GM23338 (cell line): ENCODE measurements at places on chromosomes 7 and 10. TPM values are rescaled to one million over a fixed set of nuclear protein-coding genes. Genes with fewer than 3 reads are reported as not detected.

The ERVW-1 gene
- total RNA-seq = 0.07 TPM in 1 of 2 replicates, not detected in the other

The PSD gene
- total RNA-seq = 4.0 and 6.8 TPM in 2 replicates

GRCh38 chr10:104456802-104457542, 103.3 kb downstream of the CFAP58 start:
- no peak overlapping the region for H3K27ac ChIP-seq
- H3K4me1 ChIP-seq = no peaks in the 10 kb centered on the region
- DNase-seq = no peak
- no peaks in the 10 kb centered on the region for H3K27me3 ChIP-seq
- no peak overlapping the region for H3K4me3 ChIP-seq

- peaks cover 10% of the 10 kb centered on the region for H3K4me1 ChIP-seq
- DNase-seq = no peak
- no peaks in the 10 kb centered on the region; the same call in 1 of the 2 replicates for H3K36me3 ChIP-seq
- H3K27ac ChIP-seq = no peak overlapping the region
- no peak overlapping the region for H3K4me3 ChIP-seq
- H3K27me3 ChIP-seq = no peaks in the 10 kb centered on the region
Observed at GRCh38 chr10:34826857-34827766, 12.0 kb upstream of the PARD3 start.

GRCh38 chr7:159098424-159098786, 46.3 kb downstream of the VIPR2 start:
- no peak for DNase-seq
- H3K36me3 ChIP-seq = no peaks in the 10 kb centered on the region
- H3K27ac ChIP-seq = no peak overlapping the region
- H3K4me3 ChIP-seq = no peak overlapping the region

- H3K4me3 ChIP-seq = no peak overlapping the region
- H3K27ac ChIP-seq = no peak overlapping the region
- DNase-seq = no peak
- H3K27me3 ChIP-seq = no peaks in the 10 kb centered on the region
Observed at GRCh38 chr7:47763063-47763974, 181.4 kb upstream of the TNS3 start.

- no peaks in the 10 kb centered on the region for H3K27me3 ChIP-seq
- no peak overlapping the region for H3K4me3 ChIP-seq
- no peaks in the 10 kb centered on the region for H3K36me3 ChIP-seq
- no peaks in the 10 kb centered on the region for H3K4me1 ChIP-seq
Observed at GRCh38 chr10:66176772-66177171, 749.1 kb upstream of the LRRTM3 start.

GRCh38 chr10:103493362-103493915, at the start of gene NEURL1:
Gene NEURL1 (plus strand): TSS chr10:103493705. CDS start chr10:103494388, 683 bp downstream.
- H3K4me1 ChIP-seq = no peaks in the 10 kb centered on the region; the same call in 1 of the 2 replicates
- H3K4me3 ChIP-seq = peak within 1 kb of the TSS; percentile 79
- no peak within 1 kb of the TSS for H3K27ac ChIP-seq

The LIPJ gene
- total RNA-seq = 0.04 and 0.14 TPM in 2 replicates

GRCh38 chr10:48215486-48216203, 58.9 kb downstream of the FRMPD2 start:
- H3K4me1 ChIP-seq = no peaks in the 10 kb centered on the region
- H3K36me3 ChIP-seq = no peaks in the 10 kb centered on the region
- peak; percentile 78 for DNase-seq
- no peak overlapping the region for H3K4me3 ChIP-seq
- H3K27ac ChIP-seq = no peak overlapping the region
- no peaks in the 10 kb centered on the region for H3K27me3 ChIP-seq

- H3K27me3 ChIP-seq = no peaks in the 10 kb centered on the region
- H3K27ac ChIP-seq = no peak overlapping the region
- H3K4me3 ChIP-seq = no peak overlapping the region
- no peaks in the 10 kb centered on the region for H3K36me3 ChIP-seq
Observed at GRCh38 chr10:75877877-75878276, 446.5 kb downstream of the LRMDA start.

DNA sequence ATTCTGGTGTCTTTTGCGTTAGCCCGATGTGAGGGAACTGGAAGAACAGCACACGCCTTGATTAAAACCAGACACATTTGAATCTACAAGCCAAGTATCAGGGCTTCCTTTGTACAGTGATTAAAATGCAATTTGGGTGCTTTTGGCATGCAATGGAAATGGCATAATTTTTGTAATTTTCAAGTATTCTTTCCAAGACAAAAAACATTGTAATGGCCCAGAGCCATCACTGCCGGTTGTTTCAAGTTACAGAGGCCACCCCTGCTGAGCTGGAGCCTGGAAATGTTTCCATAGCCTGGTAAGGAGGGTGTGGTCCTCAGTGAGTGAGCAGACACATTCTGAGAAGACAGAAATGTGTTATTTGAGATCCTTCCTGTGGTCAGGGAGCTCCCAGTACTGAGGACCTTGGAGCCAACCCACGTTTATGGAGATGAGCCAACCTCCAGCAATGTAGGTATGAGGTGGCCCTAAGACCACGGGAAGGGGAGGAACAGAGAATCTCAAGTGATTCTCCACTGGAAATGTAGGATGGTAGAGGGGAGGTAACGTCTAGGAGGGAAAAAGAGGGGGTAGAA, 20.9 kb downstream of the TEX36 start:
- no peak overlapping the region for H3K27ac ChIP-seq
- H3K27me3 ChIP-seq = no peaks in the 10 kb centered on the region
- DNase-seq = no peak
- H3K4me1 ChIP-seq = no peaks in the 10 kb centered on the region

DNA sequence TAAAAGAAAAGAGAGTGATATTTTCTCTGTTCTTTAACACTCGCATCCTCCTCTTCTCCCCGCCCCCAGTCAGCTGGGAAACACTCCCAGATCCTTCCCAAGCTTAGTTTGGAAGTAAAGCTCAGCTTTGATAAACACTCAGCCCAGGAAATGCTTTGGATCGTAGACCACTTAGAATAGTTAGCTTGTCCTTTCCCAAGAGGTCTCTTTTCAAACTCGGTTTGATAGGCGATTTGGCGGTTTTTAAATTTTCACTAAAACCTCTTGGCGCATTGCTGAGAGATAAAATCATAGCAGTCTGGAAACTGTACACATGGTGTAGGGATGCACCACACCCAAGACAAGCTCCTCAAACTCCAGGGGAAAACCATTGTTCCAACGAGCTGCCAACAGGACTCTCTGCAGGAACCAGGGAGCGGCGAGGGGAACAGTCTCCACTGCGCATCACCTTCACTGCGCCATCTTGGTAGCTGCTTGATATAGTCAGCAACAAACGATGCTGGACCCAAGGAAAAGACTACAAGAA, 22.3 kb downstream of the SMURF1 start:
- no peaks in the 10 kb centered on the region for H3K27me3 ChIP-seq
- DNase-seq = no peak
- H3K4me1 ChIP-seq = peaks cover 9% of the 10 kb centered on the region; the same call in 1 of the 2 replicates
- no peak overlapping the region for H3K4me3 ChIP-seq
- no peak overlapping the region for H3K27ac ChIP-seq

DNA sequence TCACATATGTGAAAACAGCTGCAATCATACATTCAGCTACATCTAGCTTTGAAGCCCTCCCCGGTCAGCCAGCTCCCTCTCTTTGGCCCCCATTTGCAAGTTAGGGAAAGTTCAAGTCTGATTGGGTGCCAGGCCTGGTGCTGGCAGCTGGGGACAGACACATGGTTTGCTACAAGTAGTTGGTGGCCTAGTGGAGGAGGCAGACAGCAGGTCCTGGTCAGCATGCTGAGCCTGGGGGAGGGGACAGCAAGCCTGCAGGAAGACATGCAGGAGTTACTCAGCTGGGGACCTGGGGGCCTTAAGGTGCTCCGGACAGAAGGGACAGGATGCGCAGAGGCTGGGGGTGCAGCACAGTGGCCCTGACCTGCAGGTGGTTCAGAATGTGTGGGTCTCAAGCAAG, 956.9 kb upstream of the ZNF722 start:
- H3K4me3 ChIP-seq = no peak overlapping the region
- no peak overlapping the region for H3K27ac ChIP-seq
- H3K27me3 ChIP-seq = no peaks in the 10 kb centered on the region
- DNase-seq = no peak
- H3K4me1 ChIP-seq = no peaks in the 10 kb centered on the region

- H3K36me3 ChIP-seq = no peaks in the 10 kb centered on the region
- no peaks in the 10 kb centered on the region for H3K4me1 ChIP-seq
Observed at GRCh38 chr10:86192691-86193090, 173.9 kb downstream of the GRID1 start.

DNA sequence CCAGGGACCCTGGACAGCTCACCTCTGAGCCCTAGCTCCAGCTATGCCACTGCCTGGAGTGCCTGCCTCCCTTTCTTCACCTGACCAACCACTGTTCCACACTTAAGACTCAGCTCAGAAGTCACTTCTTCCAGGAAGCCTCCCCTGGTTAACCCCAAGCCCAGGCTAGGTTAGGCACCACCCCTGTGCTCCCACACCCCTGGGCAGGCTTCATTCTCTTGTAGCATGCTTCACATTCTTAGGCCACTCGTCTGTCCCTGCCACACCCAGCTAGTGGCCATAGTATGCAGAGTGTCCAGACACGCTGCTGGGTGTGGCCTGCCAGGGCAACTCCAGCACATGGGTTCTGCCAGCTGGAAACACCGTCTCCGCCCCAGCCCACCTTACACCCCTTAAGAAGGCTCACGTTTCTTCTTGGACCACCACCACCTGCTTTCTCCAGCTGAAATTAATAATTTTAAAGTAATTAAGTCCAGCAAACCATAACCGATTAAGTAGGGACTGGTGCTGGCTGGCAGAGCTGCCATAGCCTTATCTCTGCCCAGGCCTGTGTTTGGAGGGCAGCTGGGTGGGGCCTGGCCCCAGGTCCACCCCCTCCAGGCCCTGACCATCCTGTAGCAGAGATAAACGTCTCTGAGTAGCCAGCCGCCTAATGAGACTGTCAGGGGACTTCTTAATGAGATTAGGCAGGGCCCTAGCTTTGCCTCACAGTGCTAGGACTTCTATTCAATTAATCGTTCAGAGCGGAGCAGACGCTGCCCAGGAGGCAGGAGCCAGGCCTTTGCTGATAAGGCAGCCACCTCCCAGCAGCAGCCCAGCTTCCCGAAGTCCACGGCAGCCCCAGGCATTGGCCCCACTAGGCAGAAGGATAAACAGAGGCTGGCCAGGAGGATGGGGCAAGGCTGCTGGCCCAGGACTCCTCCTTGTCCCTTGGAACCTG, 20.5 kb downstream of the GRID1 start:
- peaks cover 2% of the 10 kb centered on the region for H3K4me1 ChIP-seq
- H3K27me3 ChIP-seq = no peaks in the 10 kb centered on the region
- H3K4me3 ChIP-seq = no peak overlapping the region
- no peaks in the 10 kb centered on the region for H3K36me3 ChIP-seq
- no peak overlapping the region for H3K27ac ChIP-seq
- DNase-seq = no peak

DNA sequence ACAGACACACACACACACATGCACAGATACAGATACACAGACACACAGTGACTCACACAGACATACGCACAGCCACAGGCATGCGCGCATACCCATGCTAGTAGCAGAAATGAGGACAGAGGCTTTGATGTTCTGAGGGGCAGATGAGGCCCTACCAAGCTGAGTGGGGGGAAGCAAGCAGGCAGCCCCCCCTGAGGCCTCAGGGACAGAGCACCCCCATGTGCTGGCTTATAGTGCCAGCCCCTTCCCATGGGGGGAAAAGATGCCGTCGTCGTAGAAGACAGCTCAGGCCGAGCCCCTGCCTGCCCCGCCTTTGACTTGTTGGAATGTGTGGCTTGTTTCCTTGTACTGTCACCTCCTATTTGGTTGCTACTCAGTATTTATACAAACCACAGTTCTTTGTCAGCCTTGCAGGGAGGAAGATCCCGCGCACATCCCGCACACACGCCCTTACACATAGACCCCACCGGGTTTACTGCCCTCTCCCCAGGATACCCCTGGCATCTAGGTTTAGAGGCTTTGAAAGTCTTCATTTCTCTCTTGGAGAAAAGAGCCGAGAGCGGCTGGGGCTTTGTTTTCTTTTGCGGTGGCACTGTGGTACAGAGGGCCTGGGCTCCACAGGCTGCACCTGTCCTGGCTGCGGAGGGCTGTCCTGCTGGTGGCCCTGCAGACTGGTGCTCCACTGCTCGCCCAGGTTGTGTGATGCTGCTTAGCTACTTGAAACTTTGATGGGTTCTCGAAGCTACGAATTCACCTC, 112.5 kb downstream of the DOCK1 start:
- no peak overlapping the region for H3K4me3 ChIP-seq
- no peaks in the 10 kb centered on the region for H3K4me1 ChIP-seq
- no peaks in the 10 kb centered on the region for H3K36me3 ChIP-seq
- H3K27me3 ChIP-seq = no peaks in the 10 kb centered on the region

The WNT16 gene
- total RNA-seq = 0.73 and 1.5 TPM in 2 replicates

GRCh38 chr10:110360857-110361474, 56.2 kb upstream of the SMNDC1 start:
- H3K27me3 ChIP-seq = no peaks in the 10 kb centered on the region
- no peaks in the 10 kb centered on the region for H3K36me3 ChIP-seq
- peak; percentile 20 for DNase-seq
- H3K4me3 ChIP-seq = no peak overlapping the region

The PNLIP gene
- total RNA-seq = not detected in 2 replicates

DNA sequence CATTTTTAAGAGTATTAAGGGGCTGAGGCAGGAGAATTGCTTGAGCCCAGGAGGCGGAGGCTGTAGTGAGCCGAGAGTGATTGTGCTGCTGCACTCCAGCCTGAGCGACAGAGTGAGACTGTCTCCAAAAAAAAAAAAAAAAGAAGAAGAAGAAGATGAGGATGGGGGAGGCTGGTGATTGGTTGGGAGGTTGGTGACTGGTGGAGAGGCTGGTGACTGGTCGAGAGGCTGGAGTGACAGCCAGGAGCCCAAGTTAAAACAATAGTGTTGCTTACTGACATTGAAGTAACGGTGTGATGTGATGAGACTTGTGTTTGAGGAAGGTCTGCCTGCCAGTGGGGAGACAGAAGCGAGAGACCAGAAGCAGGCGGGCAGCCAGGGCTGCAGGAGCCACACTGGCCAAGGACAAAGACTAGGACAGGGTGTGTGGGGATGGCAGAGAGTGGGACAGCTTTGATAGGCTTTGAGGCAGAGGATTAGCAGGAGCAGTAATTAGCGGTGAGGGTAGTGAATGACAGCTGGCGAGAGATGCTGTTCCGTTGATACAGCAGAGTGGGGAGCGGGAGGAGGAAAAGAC, 4.9 kb downstream of the SRRT start:
- H3K36me3 ChIP-seq = peaks cover 58% of the 10 kb centered on the region
- no peak overlapping the region for H3K4me3 ChIP-seq
- no peak for DNase-seq
- H3K4me1 ChIP-seq = peaks cover 8% of the 10 kb centered on the region
- peak overlapping the region; percentile 69; the same call in 1 of the 2 replicates for H3K27ac ChIP-seq
- no peaks in the 10 kb centered on the region for H3K27me3 ChIP-seq

The AMPH gene
- 9.4 and 10.2 TPM in 2 replicates for total RNA-seq

The FAM25A gene
- not detected in 2 replicates for total RNA-seq

- no peaks in the 10 kb centered on the region for H3K27me3 ChIP-seq
- H3K4me3 ChIP-seq = no peak overlapping the region
- no peaks in the 10 kb centered on the region for H3K36me3 ChIP-seq
- H3K4me1 ChIP-seq = peaks cover 15% of the 10 kb centered on the region
Observed at GRCh38 chr10:489330-489729, 200.1 kb downstream of the DIP2C start.

DNA sequence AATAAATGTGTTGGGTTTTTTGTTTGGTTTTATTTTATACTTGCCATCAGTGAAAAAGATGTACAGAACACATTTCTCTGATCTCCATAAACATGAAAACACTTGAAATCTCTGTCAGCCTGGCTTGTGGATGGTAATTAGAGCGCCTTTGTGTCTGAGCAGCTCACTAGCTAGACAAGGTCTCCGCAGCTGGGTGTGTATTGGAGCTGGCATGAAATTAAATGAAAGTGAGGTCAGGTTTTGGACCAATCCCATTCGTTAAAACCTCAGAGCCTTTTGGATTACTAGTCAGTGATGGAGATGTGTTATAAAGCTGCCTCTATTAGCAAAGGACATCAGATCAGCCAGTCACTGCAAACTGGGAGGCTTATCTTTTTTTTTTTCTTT, 2.7 kb downstream of the FRAT1 start:
- no peak overlapping the region for H3K27ac ChIP-seq
- DNase-seq = peak; percentile 62
- H3K27me3 ChIP-seq = peaks cover 28% of the 10 kb centered on the region
- H3K4me3 ChIP-seq = peak overlapping the region; percentile 86
- H3K36me3 ChIP-seq = no peaks in the 10 kb centered on the region
- H3K4me1 ChIP-seq = peaks cover 29% of the 10 kb centered on the region
